ENCODE measurements at places on chromosomes 1 and 21.

DNA sequence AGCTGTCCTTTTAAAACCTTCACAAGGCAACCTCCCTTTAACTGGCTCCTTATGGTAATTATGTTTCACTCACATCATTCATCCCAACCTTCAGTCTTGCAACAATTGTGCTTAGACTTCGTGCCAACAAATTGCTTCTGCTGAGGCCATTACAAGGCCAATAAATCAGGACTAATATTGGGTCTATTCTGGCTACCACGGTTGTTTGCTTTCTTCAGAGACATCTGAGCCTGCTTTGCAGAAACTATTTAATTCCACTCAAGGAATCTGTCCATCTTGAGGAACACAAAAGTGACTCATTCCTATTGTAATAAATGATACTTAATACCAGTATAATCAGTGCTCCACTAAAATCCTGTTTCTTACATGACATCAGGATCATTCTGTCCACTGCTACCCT, 2.6 kb upstream of the GSTM4 start:
- no peak for DNase-seq

DNA sequence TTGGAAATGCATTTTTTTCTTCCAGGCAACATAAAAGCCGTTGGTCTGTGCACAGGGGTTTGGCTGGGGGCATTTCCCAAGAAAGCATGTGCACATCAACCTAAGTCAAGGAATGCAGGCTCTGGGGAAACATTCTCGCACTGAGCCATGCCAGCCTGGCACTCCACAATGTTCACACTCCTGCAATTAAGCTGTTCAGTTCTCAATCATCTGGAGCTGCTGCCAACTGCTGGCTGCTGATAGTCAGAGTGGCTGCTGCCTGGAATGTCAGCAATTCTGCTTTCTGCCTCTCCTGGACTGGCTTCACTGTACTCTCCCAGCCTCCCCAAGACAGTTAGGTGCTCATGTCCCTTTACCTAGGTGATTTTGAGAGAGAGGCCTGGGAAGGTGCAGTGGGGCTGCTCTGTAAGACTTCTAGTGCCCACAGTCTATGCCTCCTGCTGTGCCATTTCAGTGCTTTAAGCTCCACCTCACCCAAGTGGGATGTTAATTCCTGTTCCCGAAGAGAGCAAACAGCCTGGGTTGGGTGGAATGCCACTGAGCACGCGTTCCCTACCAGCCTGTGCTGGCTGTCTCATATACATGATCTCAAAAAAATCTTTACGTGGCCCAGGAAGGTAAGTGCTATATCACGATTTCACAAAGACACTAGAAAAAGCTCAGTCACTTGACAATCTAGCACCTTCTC, 131.7 kb downstream of the BRINP2 start:
- no peak for DNase-seq

DNA sequence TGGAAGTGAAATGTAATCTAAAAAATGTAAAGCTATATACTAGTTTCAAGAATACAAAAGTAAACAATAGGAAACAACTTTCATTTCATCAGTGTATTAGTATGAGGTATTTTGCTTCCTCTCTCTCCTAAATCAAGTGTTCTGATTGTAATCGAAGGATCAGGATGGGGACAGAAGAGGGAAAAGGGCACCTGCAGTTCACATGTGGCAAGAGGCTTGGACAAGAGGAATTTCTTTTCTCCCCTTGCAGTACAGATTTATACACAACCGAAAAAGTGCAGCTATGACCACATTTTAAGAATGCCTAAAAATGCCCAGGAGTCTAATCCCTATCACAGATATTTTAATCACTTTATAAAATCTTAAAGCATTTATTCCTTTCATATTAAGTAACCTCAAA, 63.7 kb downstream of the NRIP1 start:
- no peak for DNase-seq

DNA sequence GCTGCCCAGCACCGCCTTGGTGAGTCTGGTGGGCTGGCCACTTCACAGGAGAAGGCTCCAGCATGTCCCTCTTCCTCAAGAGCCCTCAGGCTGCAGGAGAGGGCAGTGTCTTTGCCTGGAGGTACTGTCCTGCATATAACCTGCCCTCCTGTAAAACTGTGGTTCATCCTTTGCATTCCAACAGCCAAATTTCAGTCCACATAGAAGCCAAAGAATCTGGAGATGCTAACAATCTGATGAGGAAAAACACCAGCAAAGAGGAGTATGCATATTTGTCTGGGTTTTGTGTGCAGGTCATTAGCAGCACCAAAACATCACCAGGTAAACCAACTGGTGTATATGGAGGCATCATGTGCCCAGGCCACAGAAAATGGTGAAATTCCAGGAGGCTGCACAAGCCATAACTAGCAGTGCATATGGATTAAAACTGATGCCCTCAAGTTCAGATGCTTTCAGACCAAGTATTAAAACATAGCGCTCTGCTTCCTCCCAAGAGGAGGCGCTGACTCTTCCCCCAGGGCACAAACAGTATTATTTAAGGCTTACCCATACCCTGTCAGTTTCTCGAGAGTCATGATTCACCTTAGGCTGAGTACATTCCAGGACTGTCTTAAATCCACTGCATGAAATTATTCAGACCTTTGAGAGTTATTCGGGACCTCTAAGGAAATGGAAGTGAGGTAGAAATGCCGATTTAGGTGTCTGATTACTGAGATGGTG, 150.5 kb upstream of the COA6 start:
- no peak for DNase-seq

DNA sequence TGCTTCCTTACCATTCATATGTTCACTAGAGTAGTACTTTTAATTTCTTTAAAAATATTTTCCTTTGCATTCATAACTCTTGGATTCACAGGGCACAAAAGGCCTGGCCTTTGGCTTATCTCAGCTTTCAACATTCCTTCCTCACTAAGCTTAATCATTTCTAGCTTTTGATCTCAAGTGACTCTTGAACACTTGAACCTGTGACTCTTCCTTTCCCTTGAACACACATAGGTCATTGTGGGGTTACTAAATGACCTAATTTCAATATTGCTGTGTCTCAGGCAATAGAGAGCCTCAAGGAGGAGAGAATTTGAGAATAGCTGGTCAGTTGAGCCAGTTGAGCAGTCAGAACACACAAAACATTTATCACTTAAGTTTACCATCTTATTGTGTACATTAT, 49.9 kb downstream of the COL11A1 start:
- no peak for DNase-seq

GRCh38 chr1:152968248-152968647, 2.2 kb upstream of the SPRR4 start:
- no peak for DNase-seq

DNA sequence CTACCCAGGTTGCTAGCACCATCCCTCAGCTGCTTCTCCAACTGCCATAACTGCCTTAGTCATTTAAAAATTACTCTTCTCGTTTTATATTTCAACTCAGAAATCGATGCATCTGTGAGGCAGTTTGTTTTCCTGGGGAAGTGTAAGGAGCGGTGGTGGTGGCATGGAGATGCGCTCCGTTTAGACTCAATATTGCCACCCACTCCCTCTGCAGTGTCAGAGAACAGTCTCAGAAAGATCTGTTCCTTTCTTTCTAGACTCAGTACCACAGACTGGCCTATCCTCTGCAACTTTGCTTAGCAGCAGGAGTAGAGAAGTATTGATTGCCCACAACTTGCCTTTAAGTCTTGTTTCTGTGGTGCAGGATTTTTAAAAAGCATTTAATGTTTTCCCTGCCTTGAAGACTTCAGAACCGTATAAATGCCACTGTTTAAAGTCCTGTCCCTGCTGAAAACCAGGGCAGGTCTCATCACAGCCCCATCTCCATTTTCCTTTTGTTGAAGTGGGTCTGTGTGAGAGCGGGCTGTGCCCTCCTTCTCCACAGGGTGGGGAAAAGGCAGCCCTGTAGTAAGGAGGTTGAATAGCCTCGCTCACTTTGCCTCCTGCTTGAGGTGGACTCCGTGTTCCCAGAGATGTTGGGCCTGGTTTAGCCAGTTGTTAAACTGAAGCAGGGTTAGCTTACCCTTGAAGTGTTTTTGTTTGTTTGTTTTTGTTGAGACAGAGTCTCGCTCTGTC, 105.2 kb downstream of the NFIA start:
- DNase-seq, result no peak

DNA sequence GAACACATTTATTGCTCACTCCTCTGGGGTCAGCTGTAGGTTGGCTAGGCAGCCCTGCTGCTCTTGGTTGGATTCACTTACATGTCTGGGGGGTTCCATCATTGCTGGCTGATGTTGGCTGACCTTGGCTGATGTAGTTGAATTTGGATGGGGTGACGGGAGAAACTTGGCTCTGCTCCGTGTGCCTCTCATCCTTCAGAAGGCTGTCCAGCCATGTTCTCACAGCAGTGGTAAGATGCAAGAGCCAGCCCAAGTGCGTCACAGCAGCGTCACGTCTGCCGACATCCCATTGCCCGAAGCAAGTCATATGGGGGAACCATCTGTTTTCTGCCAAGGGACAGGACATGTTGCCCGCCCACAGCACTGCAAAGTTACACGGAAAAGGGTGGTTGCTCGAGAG, 613.5 kb downstream of the MATN1 start:
- no peak for DNase-seq
